Amygdala (tissue), 56 donors: ENCODE measurements at places on chromosomes 13 and 19.

GRCh38 chr13:48318821-48319511, 15.4 kb downstream of the RB1 start:
- DNase-seq, result no peak

GRCh38 chr19:46394402-46394797, 19.0 kb downstream of the CCDC8 start:
- no peak for DNase-seq

DNA sequence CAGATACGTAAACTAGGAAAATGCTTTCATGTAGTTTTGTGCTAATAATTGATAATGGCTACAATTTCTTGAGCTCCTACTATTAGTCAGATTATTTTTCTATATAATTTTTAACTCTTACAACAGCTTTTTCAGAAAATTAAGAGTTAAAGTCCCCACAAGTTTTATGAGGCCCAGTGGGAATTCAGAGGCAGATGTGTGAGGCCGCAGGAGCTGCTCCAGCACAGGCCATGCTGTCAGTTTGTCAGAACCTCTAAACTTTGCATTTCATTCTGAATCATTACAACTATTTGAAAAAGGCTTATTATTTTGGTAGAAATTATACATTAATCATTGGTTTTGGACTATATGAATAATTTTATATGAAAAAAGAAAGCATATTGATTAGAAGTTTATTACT, 370.8 kb downstream of the MYO16 start:
- DNase-seq, result no peak

DNA sequence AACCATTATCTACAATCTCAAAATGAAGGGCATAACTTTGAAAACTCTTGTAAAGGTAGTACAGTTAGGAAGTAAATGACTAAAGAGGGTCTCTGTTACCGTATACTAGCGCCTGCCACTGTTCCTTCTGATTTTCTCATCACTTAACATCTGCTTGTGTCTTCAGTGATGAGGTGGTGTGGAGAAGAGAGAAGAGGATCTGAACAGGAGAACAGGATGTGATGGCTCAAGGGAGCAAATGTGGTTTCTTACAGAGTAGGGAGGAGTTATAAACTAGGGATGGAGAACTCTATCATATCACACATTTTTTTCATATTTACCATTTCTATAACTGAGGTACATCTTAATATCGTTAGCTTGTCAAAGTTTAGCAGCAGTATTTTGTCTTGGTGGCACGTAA, 1.1 kb downstream of the KCTD4 start:
- DNase-seq, result no peak

DNA sequence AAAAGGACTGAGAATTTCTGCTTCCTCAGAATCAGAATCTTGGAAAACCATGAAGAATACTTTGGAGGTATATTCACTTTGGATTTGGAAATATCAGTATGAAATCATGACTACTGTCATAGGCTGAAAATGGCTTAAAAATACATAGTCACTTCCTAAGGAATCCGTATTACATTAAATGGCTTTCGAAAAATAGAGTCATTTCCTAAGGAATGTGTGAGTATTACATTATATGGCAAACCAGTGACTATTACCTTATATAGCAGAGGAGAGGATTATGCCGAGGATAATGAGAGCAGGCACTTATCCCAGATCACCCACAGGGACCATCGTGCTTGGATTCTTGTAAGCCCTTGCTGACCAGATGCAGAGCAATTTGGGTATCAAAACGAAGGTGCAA, 1471.8 kb downstream of the EFNB2 start:
- no peak for DNase-seq

- DNase-seq, result no peak
Observed at GRCh38 chr13:42720113-42720857, 61.1 kb upstream of the FAM216B start.

GRCh38 chr19:55504252-55504603, 16.0 kb downstream of the SSC5D start:
- no peak for DNase-seq

GRCh38 chr13:22271903-22272302, 601.0 kb downstream of the FGF9 start:
- no peak for DNase-seq

GRCh38 chr13:24984134-24984533, 111.8 kb upstream of the PABPC3 start:
- no peak for DNase-seq

- no peak for DNase-seq
Observed at GRCh38 chr19:3914199-3914598, 18.7 kb upstream of the NMRK2 start.

GRCh38 chr19:42108527-42109389, 23.5 kb downstream of the POU2F2 start:
- DNase-seq, result peak; percentile 27

GRCh38 chr13:49444524-49445395, 686 bp downstream of the SETDB2 start:
- DNase-seq, result no peak

- DNase-seq, result no peak
Observed at GRCh38 chr19:36183245-36183628, 31.0 kb upstream of the COX7A1 start.

DNA sequence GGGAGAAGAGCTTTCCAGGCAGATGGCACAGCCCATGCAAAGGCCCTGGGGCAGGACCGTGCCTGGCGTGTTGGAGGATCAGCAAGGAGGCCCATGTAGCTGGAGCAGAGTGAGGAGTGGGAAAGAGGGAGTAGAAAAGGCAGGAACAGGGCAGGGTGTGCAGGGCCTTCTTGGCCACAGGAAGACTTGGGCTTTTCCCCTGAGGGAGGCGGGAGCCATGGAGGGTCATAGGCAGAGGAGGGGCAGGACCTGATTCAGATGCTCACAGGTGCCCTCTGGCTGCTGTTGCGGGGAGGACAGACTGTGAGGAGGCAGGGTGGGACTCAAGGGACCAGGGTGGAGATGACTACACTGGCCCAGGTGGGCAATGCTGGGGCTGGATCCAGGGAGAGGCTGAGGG, 13.8 kb upstream of the PTPRS start:
- DNase-seq, result no peak

DNA sequence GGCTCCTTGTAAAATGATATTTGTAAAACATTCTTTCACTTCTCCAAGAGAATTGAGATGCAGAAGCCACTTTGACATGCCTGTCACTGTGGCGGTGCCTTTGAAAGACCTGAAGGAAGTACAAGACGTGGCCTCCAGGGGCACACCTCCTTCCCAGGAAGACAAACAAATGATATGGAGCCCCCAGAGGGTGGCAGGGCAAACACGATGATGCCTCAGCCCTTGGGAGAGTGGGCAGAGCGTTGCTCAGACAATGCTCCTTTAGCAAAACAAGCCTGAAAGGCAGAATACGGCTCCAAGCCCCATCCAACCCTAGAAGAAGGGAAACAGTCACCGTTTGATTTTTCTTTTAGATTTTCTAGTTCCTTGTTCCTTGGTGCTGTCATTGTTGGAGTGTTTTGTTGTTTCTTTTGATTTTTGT, 9.2 kb upstream of the ATP12A start:
- DNase-seq, result no peak
